T-helper 9 cell (primary cell): ENCODE measurements at places on chromosomes 3 and 15.

DNA sequence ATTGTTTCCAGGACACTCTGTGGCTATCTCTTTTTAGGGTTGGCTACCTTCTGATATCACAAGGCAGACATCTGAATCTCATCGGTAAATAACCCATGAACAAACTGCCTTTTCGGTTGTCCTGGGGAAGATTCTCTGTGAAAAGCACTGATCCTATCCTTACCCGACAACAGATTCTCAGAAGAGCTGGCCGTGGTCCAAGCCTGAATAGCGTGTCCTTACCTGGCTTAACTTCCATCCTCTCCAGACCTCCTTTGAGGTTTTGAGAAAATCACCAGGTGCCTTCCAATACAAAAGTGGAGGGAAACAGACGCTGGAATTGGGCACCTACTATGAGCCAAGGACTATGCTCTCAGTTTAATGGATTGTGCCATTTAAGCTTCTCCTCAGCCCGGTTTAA is 87.4 kb upstream of the ARHGEF3 start:
- no peak for DNase-seq

DNA sequence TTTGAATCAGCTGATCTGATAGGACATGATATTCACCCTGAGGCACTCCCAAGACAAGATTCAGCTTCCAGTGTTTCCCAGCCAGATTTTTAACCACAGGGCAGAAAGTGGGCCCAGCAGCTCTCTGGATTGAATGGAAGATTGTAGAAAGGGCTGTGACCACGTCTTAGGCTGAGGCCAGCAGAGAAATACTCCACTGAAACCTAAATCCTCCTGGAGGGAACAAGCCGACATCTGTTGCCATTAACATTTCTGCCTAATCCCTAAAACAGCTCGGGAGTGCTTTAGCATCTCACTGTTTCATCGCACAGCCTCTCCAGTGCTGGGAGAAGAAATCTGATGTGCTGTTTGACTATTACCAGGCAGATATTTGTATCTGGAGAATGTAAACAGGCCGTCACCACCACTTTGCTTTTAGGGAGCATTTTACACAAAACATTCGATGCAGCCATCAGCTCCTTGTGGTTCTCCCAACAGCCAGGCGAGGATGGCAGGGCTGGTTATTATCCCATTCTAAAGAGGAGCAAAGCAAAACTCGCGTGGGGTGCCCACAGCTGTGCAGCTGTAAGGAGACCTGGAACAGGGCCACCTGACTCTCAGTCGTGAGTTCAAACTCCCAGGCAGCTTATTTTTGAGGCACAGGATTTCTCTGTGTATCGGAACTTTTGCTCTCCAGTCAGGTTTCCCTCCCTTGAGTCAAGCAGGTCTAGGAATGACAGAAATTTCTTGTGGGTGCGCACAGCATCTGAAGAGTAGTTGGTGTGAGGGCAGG is 117.4 kb downstream of the LIPC start:
- no peak for DNase-seq

DNA sequence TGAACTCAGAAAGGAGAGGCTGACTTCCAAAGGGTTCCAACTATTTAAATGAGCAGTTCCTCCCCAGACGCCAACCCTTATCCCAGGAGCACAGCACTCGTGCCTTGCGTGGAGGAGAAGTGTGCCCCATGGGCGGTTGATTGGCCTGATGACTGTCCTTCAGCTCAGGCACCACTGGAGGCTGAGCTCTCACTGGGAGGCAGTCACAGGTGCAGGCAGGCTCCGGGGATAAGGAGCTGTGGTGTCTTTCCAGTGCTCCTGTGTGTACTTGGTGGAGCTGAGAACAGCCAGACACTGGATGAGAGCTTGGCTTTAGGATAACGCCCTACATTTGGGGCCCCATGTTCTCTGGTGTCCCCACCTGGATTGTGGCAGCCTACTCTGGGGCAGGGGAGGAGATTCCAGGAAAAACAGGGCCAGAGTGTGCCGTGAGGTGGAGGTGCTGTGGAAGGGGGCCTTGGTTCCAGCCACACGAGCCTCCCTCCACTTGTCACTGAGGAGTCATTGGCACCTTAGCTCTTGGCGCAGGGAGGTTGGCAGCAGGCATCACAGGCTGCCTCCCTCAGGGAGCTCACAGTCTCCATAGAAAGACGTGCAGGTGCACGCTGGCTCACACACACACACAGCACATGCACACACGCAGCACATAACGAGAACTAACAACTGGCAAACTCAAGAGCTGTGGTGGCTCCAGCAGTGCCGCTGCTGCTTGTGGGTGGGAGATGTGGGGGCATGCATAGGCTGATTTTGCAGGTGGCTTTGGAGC is 22.7 kb upstream of the EPHB3 start:
- DNase-seq, result no peak

- no peak for DNase-seq
Observed at GRCh38 chr3:15360788-15361493, 28.6 kb upstream of the SH3BP5 start.

GRCh38 chr15:69095274-69095673 is 65.2 kb upstream of the GLCE start:
- DNase-seq, result no peak

DNA sequence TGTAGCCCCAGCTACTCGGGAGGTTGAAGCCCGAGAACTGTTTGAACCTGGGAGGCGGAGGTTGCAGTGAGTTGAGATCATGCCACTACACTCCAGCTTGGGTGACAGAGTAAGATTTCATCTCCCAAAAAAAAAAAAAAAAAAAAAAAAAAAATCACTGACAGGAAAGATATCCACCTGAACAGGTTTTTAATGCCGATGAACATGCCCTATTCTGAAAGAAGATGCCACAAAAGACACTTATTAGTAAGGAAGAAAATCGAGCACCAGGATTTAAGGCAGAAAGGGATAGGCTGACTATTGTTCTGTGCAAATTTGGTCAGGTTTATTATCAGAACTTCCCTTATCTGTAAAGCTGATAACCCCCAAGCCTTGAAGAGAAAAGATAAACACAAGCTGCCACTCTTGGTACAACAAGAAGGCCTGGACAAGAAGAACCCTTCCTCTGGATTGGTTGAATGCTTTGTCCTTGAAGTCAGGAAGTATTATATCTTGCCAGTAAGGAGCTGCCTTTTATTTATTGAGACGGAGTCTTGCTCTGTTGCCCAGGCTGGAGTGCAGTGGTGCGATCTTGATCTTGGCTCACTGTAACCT is 2.7 kb upstream of the PARP16 start:
- DNase-seq, result no peak

GRCh38 chr15:48634893-48635292 is 10.6 kb downstream of the FBN1 start:
- DNase-seq, result no peak

GRCh38 chr15:89299896-89300295 is 34.7 kb downstream of the POLG start:
- no peak for DNase-seq

DNA sequence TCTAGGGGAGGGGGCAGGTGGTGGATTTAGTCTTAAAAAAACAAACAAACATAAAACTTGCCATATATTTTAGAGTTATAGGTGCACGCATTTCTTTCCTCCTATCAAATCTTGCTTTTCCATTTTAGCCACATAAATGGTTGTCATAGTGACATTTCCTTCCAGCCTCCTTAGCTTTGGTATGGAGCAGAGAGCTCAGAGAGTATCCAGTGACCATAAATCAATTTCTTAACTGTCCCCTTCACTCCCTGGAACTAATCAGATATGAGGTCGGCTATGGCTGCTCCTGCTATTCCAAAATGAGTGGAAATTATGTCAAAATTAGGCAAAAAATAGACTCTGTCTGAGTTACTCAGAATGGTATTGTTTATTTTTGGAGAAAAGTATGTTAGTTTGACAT is 164.5 kb downstream of the EBLN2 start:
- DNase-seq, result no peak

DNA sequence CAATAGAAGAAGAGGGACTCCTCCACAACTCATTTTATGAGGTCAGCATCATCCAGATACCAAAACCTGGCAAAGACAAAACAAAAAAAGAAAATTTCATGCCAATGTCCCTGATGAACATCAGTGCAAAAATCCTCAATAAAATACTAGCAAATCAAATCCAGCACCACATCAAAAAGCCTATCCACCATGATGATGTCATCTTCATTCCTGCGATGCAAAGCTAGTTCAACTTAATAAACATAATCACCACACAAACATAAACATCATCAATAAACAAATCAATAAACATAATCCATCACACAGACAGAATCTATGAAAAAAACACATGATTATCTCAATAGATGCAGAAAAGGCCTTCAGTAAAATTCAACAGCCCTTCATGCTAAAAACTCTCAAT is 342.1 kb downstream of the RSL24D1 start:
- no peak for DNase-seq

- no peak for DNase-seq
Observed at GRCh38 chr3:171155122-171155700, 128.7 kb upstream of the SLC2A2 start.

DNA sequence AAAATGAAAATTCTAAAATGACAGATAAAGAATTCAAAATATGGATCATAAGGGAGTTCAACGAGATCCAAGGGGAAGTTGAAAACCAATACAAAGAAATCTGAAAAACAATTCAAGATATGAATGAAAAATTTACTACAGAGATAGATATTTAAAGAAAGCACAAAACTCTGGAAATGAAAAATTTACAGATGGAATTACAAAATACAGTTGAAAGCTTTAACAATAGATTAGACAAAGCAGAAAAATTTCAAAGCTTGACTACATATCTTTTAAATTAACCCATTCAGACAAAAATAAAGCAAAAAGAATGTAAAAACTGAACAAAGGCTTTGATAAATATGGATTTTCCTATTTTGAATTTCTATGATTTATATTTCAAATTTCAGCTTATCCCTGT is 211.1 kb downstream of the SLC9A9 start:
- no peak for DNase-seq

DNA sequence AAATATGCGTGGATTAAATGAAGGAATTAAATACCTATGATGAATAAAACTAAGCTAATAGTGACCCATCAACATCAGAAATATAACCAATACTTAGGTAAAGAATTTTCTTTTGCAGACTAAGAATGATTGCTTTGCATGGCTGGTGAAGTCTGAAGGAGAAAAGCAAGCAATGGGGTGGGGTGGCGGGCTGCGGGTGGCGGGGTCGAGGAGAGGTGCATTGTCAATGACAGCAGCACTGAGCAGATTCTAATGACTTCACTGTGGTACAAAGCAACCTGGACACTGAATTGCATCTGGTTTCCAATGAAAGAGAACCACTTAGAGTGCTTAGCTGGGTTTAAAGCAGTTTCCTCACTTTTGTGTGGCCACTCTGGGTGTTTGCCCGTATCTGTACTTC is 171.5 kb upstream of the IL12A start:
- no peak for DNase-seq

GRCh38 chr15:48462688-48463087 is 131.5 kb downstream of the DUT start:
- no peak for DNase-seq

- no peak for DNase-seq
Observed at GRCh38 chr3:29083081-29083480, 197.8 kb upstream of the RBMS3 start.
